ENCODE measurements at places on chromosomes 11 and 22.

DNA sequence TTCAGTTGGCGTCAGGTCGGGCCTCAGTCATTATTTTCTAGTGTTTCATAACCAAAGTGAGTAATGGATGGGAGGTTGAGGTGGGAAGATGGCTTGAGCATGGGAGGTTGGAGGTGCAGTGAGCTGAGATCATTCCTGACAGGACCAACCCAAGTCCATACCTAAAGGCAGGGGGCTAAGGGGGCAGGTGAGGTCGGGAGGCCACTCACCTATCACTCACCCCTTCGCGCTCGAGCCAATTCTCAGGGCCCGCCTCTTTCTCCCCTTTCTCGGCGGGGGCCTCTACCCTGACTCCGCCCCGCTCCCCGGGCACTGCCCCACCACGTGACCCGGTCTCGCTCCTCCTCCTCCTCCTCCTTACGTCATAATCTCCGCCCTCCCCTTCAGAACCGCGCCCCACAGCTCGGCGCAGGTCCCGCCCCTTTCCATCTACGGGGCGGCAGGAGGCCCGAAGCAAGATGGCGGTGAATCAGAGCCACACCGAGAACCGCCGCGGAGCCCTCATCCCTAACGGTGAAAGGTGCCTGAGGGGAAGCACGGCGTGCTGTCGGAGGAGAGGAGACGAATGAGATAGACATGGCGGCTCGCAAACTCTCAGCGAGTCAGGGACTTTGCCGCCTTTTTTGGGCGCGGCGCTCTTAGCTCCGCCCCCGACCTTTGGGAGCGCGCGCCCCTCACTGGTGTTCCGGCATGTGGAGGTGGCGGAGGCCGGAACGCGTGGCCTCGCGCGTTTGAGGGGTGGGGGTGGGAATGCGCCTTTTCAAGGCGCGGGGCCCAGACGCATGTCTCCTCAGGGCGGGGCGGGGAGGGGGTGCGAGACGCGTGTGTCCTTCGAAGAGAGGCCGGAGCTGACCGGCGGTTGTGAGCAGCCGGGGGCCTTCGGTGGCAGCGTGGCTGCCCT is at the start of gene WBP2NL:
WBP2NL (plus strand) TSS at position 428 of the 901 bp plus-strand sequence; CDS start at position 459, 31 bp downstream.
- peak; percentile 66 for DNase-seq

DNA sequence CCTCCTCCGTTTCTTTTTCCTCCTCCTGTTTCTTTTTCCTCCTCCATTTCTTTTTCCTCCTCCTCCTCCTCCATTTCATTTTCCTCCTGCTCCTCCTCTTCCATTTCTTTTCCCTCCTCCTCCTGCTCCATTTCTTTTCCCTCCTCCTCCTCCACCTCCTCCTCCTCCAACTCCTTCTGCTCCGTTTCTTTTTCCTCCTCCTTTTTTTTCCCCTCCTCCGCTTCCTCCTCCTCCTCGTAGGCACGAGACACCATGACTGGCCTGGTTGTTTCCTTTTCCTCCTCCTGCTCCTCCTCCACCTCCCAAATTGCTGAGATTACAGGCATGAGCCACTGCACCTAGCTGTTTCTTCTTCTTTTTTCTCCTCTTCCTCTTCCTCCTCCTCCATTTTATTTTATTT is 25.6 kb upstream of the DRICH1 start:
- DNase-seq: no peak

- DNase-seq: no peak
Observed at GRCh38 chr11:112343368-112344039, 82.8 kb upstream of the PLET1 start.

DNA sequence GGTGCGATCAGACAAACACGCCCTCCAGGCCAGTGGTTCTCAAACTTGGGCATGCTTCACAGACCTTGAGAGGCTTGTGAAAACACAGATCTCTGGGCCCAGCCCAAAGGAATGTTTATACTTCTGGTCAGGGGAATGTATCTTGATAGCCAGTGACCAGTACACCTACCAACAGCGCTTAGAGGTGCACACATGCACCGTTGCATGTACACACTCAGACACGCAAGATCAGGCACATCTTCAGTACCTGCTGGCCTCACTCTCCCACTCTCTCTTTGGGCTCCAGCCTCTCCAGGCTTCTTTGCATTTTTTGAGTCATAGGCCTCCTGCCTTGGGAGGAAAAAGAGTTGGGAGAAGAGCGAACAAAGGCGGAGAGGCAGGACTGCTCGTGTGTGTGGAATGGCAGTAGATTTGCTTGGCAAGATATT is 11.7 kb upstream of the FXYD6 start:
- no peak for DNase-seq

- no peak for DNase-seq
Observed at GRCh38 chr11:134670961-134671370, 258.9 kb upstream of the B3GAT1 start.

- no peak for DNase-seq
Observed at GRCh38 chr11:76269661-76270261, 63.5 kb upstream of the WNT11 start.

GRCh38 chr22:40332319-40332781 is 13.9 kb upstream of the ADSL start:
- no peak for DNase-seq
